Fibroblast of skin of scalp (primary cell): ENCODE measurements at places on chromosomes 7 and 10.

DNA sequence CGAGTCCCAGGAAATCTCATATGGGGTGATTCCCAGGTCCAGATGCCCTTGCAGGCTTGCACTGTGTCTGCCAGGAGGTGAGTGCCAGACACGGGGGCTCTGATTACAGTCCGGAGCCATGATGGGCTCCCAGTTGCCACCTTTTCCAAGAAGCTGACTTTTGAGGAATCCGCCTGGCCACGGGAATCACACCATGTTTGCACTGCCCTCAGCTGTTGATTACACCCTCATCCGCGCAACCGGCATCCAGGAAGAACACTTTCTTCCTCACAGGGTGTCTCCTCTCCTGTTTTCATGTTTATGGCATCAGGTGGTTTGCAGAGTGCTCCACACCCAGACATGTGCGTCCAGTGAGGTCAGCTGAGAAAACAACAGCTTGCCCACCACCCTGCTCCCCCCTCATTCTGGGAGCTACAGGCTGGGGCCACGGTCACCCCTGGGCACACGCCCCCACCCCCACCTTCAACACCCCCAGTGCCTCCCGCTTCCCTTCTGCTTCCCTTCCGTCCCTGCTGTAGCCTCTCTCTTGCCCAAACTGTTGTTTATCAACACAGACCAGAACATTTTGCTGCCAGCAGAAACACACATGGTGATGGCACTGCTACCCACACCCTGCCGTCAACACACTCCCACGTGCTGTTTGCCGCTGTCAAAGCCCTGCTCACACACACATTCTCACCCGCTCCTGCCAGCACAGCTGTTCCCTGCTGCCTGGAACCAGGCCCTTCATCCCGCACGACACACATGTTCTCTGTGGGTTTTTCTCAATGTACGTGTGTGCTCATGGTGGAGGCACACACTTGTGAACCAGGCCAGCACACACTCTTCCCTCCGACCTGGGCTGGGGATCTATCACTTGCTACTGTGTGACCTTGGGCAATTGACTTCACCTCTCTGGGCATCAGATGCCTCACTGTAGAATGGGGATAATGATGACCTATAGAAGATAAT, 35.8 kb downstream of the DDIT4 start:
- no peak for DNase-seq

DNA sequence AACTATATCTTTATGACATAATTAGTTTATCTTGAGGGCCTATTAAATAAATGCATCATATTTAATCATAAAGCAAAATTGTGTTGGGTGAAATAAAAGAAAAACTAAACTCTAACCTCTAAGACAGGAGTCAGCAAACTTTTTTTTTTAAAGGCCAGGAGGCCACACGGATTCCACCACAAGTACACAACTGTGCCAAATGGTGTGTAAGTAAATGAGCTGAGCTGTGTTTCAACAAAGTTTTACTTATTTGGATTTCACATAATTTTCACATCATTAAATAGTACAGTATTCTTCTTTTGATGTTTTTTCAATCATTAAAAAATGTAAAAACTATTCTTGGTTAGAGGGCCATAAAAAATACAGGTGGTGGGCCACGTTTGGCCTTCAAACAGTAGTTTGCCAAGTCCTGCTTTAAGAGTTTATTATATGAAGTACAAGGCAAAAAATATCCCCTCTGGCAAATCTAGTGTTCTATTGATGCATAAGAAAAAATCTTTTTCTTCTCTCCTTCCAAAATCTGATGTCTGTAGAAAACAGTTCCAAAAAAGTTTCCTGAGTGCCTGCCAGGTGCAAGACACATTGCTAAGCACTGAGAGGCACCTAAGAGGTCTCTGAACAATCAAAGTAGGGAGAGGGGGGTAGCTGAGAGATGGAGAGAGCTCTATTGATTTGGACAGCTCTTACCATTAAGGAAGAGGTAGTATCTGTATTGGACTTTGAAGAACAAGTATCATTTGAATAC, 26.5 kb upstream of the SPOCK2 start:
- no peak for DNase-seq

DNA sequence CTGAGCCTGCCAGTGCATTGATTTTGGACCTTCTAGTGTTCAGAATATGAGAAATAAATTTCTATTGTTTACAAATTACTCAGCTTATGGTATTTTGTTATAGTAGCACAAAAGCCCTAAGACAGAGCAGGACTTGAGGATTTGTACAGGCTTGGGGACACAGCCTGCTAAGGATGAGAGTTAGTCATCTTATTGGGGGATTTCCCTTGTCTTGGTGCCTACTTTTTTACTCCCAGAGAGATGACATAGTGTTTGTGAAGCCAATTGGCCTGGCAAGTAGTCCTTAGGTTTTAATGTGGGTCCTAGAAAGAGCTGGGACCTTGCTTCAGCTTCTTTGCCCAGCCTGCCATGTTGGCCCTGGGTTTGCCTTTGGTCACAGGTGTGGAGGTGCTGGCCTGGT, 364.0 kb downstream of the REEP3 start:
- peak; percentile 25 for DNase-seq

- DNase-seq: no peak
Observed at GRCh38 chr10:5530412-5530806, 5.6 kb downstream of the CALML3 start.

DNA sequence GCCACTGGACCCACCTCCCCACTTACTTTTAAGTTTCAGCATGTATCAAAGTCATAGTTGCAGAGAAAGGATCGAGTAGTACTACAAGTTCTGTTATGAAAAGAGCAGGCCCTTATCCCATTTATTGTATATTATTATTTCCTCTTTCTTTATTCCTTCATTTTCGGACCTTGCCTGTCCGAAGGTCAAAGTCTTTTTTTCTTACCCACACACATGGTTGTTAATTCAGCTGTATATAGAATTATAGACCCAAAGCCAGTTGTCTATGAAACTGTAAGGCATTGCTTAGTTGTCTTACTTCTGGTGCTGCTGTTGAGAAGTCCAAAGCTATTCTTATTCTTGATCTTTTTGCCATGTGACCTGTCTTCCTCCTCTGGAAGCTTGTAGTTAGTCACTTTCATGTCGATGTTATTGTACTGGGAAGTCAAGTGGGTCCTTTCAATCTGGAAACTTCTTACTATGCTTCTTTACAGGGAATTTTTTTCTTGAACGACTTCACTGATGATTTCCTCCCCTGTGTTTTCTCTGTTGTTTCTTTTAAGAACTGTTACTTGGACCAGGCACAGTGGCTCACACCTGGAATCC, 8.3 kb downstream of the NUDT5 start:
- no peak for DNase-seq

GRCh38 chr10:76352300-76352699, 920.9 kb downstream of the LRMDA start:
- peak; percentile 82 for DNase-seq

DNA sequence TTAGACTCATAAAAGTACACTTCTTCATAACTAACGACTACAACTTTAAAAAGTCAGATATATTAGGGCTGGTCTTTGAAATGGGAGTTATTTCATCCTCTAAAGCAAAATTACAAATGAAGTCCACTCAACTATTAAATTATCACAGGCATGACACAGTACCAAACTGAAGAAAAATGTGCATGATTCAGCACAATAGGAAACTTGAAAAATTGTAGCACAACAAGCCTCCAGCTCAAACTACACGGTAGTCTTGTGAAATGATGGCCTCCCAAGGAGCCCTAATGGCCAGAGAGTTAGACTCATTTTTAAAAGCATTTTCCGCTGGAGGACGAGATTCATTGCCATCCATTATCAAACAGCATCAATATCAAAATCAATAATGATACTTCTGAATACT, 76.4 kb downstream of the MAGI2 start:
- no peak for DNase-seq

GRCh38 chr10:27944005-27944404, 54.9 kb downstream of the ODAD2 start:
- peak; percentile 9 for DNase-seq

- DNase-seq: no peak
Observed at GRCh38 chr7:91556956-91557650, 292.9 kb downstream of the FZD1 start.

GRCh38 chr7:121214657-121215056, 114.1 kb upstream of the WNT16 start:
- DNase-seq: peak; percentile 8

GRCh38 chr7:75599244-75599781, 107.2 kb downstream of the SPDYE5 start:
- DNase-seq: peak; percentile 22

GRCh38 chr7:150811-151221, 41.6 kb upstream of the FAM20C start:
- DNase-seq: no peak

DNA sequence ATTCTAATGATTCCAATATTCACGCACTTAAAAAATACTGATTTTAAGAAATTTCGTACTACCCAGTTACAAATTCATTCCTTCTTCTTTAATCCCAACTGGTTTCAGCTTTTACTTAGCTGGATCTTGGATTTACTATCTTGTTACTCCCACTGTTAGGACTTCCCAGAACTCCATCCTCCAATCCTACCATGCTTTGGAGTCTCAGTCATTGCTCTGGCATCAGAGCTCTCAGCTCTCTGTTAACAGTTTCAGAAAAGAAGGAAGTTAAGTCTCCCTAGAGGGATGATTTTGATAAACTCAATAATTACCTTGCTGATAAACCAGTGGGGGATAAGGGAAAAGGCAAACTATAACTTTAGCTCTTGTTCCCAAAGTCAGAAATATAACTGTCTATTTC, 9.5 kb downstream of the PPA1 start:
- DNase-seq: no peak

DNA sequence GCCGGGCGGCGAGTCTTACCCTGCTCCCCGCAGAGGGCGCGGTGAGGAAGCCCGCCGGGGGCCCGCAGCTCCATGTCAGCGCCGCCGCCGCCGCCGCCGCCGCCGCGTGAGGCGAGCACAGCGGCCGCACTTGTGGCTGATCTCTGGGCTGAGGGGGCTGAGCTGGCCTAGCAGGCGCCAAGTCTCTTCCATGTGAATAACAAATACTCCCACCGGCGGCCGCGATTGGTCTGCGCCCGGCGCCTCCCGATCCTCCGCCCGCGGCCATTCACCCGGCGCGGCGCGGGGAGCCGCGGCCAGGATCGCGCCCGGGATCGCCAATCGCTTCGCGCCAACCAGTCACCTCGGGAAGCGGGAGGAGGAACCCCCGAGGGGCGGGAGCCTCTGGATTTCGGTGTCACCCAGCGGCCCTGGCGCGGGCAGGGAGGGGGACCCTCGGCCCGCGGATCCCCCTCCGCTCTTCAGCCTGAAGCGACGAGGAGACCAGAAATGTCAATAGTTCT, at the start of gene GRM8:
Gene GRM8, minus strand, starts transcription at position 164 of the 503 bp plus-strand sequence.
- peak; percentile 26 for DNase-seq

DNA sequence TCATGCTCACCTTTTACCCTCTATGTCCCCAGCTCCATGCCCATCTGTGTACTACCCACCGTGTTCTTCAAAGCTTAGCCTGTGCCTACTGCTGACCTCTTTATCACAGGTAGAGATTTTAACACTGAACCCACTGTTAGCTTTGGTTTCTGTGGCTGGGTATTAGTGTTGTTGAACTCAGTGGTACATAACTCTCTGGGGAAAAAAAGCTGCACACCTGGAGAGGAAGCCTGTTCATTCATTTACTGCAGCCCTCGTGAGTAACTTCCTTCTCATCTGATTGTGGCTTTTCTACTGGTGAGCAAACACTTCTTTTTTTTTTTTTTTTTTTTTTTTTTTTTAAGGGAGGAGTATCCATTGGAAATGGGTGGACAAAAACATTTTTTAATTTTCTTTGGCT, 326.3 kb downstream of the CCSER2 start:
- DNase-seq: no peak

DNA sequence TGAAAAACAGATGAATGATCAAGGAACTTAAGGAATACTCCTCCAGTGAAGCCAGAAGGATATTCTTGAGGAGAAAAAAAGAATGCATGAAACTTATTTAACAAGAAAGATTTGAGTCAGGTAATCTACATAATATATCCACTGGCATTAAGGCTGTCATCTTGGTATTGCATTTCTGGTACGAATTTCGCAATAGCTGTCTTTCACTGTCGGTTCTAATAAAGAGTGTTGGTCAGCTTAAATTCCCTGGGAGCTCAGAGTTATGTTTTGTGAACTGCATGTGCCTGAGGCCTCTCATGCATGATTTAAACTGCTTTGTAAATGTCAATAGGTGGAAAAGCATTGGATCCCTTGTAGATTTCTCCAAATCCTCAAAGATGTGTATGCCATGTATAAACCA, 565.3 kb upstream of the GALNT17 start:
- no peak for DNase-seq

- no peak for DNase-seq
Observed at GRCh38 chr7:130272381-130273080, 5.9 kb downstream of the CPA2 start.

DNA sequence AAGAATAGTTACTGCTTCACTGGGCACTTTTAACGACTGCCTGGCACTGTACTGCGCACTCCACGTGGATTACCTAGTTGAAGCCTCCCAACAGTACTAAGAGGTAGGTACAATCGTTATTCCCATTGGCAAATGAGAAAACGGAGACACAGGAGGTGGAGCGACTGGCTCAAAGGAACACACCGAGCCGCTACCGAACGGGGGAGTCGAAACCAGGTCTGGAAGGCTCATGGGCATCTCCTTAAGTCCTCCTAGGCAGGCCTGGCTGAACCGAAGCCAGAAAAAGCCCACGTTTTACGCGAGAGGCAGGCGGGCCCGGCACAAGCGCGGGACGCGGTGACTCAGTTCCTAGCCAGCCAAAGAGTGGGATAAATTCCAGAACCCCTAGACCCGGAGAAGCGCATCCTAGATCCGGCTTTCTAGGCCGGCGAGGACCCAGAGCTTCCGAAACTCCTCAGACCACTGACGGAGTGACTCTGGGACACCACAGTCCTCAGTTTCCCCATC, 472 bp downstream of the PDAP1 start:
- DNase-seq: peak; percentile 67

DNA sequence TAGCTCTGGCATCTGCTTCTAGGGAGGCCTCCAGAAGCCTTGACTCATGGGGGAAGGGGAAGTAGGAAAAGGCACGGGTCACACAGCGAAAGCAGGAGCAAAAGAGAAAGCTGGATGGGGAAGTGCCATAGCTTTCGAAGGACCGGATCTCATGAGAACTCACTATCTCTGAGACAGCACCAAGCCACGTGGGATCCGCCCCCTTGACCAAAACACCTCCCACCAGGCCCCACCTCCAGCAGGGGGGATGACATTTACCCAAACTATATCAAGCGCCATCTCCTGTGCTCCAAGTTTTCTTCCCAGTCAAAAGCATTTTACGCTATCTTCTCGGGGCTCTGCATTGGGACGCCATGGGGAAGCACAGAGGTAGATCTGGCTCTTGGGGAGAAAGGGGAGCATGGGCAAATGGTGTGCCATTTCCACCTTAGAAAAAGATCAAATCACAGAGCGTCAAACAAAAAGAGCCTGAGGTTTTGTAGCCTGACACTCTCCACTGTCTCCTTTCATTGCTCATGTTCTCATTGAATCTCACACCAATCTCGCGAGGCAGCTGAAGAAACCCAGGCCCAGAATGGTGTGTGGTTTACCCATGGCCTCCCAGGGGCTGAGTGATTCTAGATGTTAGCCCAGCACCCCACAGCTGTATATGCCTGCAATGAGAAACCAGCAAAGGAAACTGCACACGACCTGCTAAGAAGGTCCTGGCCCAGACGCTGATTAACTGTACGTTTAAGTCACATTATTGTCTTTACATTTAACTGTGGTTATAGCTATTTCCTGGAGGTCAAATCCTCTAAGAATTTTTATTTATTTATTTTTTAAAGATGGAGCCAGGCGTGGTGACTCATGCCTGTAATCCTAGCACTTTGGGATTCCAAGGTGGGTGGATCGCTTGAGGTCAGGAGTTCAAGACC, 8.1 kb upstream of the OLAH start:
- peak; percentile 65 for DNase-seq

- DNase-seq: peak; percentile 36
Observed at GRCh38 chr10:48708144-48708543, 23.5 kb downstream of the WDFY4 start.

GRCh38 chr7:12320241-12320986, 83.3 kb downstream of the VWDE start:
- DNase-seq: no peak
